ENCODE measurements at places on chromosomes 12 and 14. TPM values are rescaled to one million over a fixed set of nuclear protein-coding genes. Genes with fewer than 3 reads are reported as not detected.

Gene TSFM
- 22.6 TPM for total RNA-seq

Gene SAMD15
- 2.2 TPM for total RNA-seq

GRCh38 chr12:69906411-69907216, 81.6 kb downstream of the MYRFL start:
- no peaks in the 10 kb centered on the region for H3K36me3 ChIP-seq
- no peak for DNase-seq
- no peak overlapping the region for H3K27ac ChIP-seq
- no peaks in the 10 kb centered on the region for H3K4me1 ChIP-seq
- no peak overlapping the region for H3K4me3 ChIP-seq

DNA sequence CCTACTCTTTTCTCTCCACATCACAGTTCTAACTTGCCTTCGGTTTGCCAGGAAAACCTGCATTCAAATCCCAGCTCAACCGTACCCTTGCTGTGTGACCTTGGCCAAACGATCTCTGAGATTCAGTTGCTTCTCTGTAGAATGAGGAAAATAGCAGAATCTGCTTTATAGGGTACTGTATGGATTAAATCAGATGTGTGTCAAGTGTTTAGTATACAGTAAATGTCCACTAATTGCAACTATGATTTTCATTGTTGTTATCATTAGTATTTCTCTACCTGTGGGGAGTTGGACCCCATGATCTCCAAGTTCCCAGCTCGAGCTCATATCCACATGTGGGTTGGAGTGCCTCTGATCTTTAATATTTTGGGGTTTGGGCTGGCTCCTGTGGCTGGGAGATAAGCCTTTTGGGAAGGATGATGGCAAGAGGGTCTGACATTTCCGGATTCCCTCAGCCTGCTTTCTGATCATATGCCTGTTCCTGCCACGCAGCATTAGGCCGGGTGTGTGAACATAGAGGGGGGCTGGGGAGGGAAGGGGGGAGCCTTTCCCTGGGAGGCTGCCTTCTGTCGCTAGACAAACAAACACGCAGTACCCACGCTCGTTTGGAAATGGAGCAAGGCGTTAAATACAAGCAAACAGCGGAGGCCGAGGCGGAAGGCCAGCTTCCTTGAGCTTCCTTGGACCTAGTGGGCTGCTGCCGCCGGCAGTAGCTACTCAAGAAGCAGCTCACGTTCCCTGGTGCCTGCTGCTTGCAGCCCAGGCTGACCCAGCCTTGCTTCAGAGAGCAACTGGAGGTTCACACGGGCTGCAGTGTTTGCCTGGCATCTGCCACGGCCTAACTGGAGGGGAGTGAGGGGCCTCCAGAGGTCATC, 213.5 kb upstream of the LHX5 start:
- no peaks in the 10 kb centered on the region for H3K4me1 ChIP-seq
- no peak overlapping the region for H3K27ac ChIP-seq
- no peaks in the 10 kb centered on the region for H3K36me3 ChIP-seq
- DNase-seq = no peak
- H3K27me3 ChIP-seq = no peaks in the 10 kb centered on the region

GRCh38 chr12:50056639-50056976, 788 bp upstream of the ASIC1 start:
- DNase-seq = no peak
- H3K36me3 ChIP-seq = no peaks in the 10 kb centered on the region
- H3K4me1 ChIP-seq = peaks cover 8% of the 10 kb centered on the region
- H3K27ac ChIP-seq = no peak overlapping the region

DNA sequence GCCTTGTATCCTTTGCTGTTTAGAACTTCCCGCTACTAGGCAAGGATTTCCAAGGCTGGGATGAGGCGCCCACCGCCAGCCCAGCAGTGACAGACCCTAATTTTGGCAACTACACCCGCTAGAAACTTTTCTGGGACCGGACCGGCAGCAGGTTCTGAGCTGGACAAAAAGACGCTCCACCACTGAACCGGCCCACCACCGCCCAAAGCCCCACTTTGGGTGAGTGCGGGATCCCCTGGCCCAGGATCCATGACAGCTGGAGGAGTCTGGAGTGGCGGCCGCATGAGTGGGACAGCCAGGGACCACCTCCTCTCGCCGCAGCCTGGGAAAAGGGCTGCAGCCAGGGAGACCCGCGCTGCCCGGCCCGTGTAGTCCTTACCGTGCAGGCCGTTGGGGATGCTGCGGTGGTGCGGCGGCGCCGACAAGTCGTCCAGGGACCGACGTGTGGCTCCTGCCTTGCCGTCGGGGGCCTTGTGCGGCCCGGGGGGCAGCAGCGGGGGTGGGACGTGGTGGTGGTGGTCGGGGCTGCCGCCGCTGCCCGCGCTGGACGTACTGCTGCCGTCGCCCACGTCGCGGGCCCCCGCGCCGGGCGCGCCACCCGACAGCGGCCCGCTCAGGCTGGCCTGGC, 1.1 kb downstream of the CCDC85C start:
- DNase-seq = no peak
- no peaks in the 10 kb centered on the region for H3K27me3 ChIP-seq
- no peak overlapping the region for H3K27ac ChIP-seq
- H3K4me1 ChIP-seq = peaks cover 37% of the 10 kb centered on the region

GRCh38 chr14:38185671-38186070, 22.0 kb upstream of the SSTR1 start:
- H3K27ac ChIP-seq = no peak overlapping the region
- no peaks in the 10 kb centered on the region for H3K4me1 ChIP-seq
- H3K36me3 ChIP-seq = no peaks in the 10 kb centered on the region

DNA sequence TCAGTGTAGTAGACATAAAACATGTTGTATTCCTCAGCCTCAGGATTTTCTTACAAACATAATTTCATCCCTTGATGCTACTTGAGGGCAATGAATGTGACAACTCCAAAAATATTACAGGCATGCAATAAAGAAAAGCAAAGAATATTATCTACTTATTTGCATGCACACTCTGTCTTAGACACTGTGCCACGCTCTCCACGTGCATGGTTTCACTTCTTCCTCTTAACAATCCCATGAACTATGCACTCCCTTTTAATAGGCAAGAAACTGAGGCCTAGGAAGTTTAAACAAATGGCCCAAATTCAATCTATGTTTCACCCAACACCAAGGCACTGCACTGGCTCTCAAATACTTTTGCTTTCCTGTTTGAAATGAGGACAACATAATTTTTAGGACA, 1.8 kb upstream of the PAH start:
- peaks cover 39% of the 10 kb centered on the region for H3K27me3 ChIP-seq
- no peak overlapping the region for H3K4me3 ChIP-seq
- no peaks in the 10 kb centered on the region for H3K36me3 ChIP-seq
- H3K4me1 ChIP-seq = no peaks in the 10 kb centered on the region

DNA sequence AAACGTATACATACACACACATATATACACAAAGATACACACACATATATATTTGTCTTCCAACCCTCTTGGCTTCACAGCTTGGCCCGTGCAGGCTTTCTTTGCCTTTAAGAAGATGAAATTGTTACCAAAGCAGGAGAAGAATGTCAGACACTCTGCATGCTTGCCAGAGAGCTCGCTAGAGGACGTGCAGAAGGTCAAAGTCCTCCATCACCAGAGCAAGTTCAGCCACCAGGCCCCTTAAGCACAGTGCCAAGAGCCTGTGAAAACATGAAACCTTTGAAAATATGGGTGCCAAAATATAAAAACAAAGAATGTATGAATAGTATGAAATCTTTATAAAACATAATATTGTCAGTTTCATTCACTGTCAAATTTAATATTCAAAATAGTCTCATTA, 14.9 kb upstream of the MCRS1 start:
- H3K36me3 ChIP-seq = no peaks in the 10 kb centered on the region
- no peaks in the 10 kb centered on the region for H3K27me3 ChIP-seq
- H3K27ac ChIP-seq = peak overlapping the region; percentile 47
- no peak overlapping the region for H3K4me3 ChIP-seq
- peaks cover 17% of the 10 kb centered on the region for H3K4me1 ChIP-seq
